ENCODE measurements at places on chromosomes 13 and 19. TPM values are rescaled to one million over a fixed set of nuclear protein-coding genes. Genes with fewer than 3 reads are reported as not detected.

Gene S1PR5
- 1.1 TPM for total RNA-seq

Gene NKPD1
- total RNA-seq: 0.30 TPM

Gene GSX1
- total RNA-seq: not detected

Gene RNF126
- total RNA-seq: 90.2 TPM

Gene WDR88
- total RNA-seq: not detected

Gene ZNF221
- 4.8 TPM for total RNA-seq

Gene IL12RB1
- total RNA-seq: not detected

Gene ZNF136
- total RNA-seq: 9.6 TPM

Gene GNG14
- not detected for total RNA-seq

Gene RNF225
- 0.60 TPM for total RNA-seq

Gene ZNF534
- total RNA-seq: not detected

Gene ELANE
- not detected for total RNA-seq

Gene ZNF536
- total RNA-seq: 3.5 TPM

Gene PSG4
- not detected for total RNA-seq
